ENCODE measurements at places on chromosomes 2 and 18. TPM values are rescaled to one million over a fixed set of nuclear protein-coding genes. Genes with fewer than 3 reads are reported as not detected.

- no peaks in the 10 kb centered on the region for H3K4me1 ChIP-seq
- no peak overlapping the region for H3K27ac ChIP-seq
Measured at GRCh38 chr2:127961729-127962128, 66.1 kb downstream of the SAP130 start.

- H3K36me3 ChIP-seq = no peaks in the 10 kb centered on the region
- no peak for DNase-seq
- H3K27me3 ChIP-seq = no peaks in the 10 kb centered on the region
- H3K4me3 ChIP-seq = no peak overlapping the region
- H3K4me1 ChIP-seq = peaks cover 9% of the 10 kb centered on the region
Measured at GRCh38 chr2:175606010-175606841, 395.8 kb downstream of the LNPK start.

The CCDC85A gene
- total RNA-seq = not detected

The GALR1 gene
- not detected for total RNA-seq

The ST8SIA3 gene
- total RNA-seq = under 0.01 TPM

- no peaks in the 10 kb centered on the region for H3K27me3 ChIP-seq
- H3K4me1 ChIP-seq = no peaks in the 10 kb centered on the region
- no peaks in the 10 kb centered on the region for H3K36me3 ChIP-seq
- no peak overlapping the region for H3K27ac ChIP-seq
- H3K4me3 ChIP-seq = no peak overlapping the region
- DNase-seq = no peak
Measured at GRCh38 chr2:152493417-152493816, 158.4 kb downstream of the FMNL2 start.

- H3K4me1 ChIP-seq = no peaks in the 10 kb centered on the region
- no peak overlapping the region for H3K27ac ChIP-seq
- H3K36me3 ChIP-seq = peaks cover 2% of the 10 kb centered on the region
- H3K4me3 ChIP-seq = no peak overlapping the region
- no peaks in the 10 kb centered on the region for H3K27me3 ChIP-seq
Measured at GRCh38 chr2:74902281-74902860, 56.1 kb upstream of the POLE4 start.

GRCh38 chr2:19600506-19600905 lies 242.1 kb upstream of the OSR1 start:
- no peaks in the 10 kb centered on the region for H3K36me3 ChIP-seq
- H3K4me1 ChIP-seq = no peaks in the 10 kb centered on the region
- H3K4me3 ChIP-seq = no peak overlapping the region
- 0 out of 2 replicates have a peak, but pooled peaks cover 3% of the 10 kb centered on the region for H3K27me3 ChIP-seq
- H3K27ac ChIP-seq = no peak overlapping the region
- no peak for DNase-seq

GRCh38 chr2:11446733-11447248 lies 19.2 kb downstream of the E2F6 start:
- peaks cover 86% of the 10 kb centered on the region for H3K36me3 ChIP-seq
- H3K4me1 ChIP-seq = no peaks in the 10 kb centered on the region
- H3K27ac ChIP-seq = no peak overlapping the region
- no peaks in the 10 kb centered on the region for H3K27me3 ChIP-seq
- no peak overlapping the region for H3K4me3 ChIP-seq

DNA sequence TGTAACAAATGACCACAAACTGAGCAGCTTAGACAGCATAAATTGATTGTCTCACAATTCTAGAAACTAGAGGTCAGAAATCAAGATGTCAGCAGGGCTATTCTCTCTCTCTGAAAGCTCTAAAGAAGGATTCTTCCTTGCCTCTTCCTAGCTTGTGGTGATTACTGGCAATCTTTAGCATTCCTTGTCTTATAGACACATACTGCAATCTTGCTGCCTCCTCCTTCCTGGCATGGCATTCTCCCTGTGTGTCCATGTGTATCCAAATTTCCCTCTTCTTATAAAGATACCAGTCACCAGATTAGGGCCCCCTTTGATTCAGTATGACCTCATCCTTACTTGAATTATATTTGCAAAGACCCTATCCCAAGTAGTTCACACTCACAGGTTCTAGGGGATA lies 2.3 kb downstream of the ASB3 start:
- no peaks in the 10 kb centered on the region for H3K4me1 ChIP-seq
- H3K27ac ChIP-seq = no peak overlapping the region
- H3K4me3 ChIP-seq = no peak overlapping the region
- H3K27me3 ChIP-seq = no peaks in the 10 kb centered on the region
- DNase-seq = no peak
